ENCODE measurements at places on chromosomes 11 and 22. TPM values are rescaled to one million over a fixed set of nuclear protein-coding genes. Genes with fewer than 3 reads are reported as not detected.

The OR51B5 gene
- total RNA-seq, result not detected

The OTOG gene
- total RNA-seq, result not detected

The TOMM22 gene
- total RNA-seq, result 79.9 TPM

The RAB36 gene
- 6.6 TPM for total RNA-seq

The PKNOX2 gene
- not detected for total RNA-seq

The B3GAT1 gene
- total RNA-seq, result not detected

The CNGA4 gene
- total RNA-seq, result 0.18 TPM

The ALDH3B1 gene
- total RNA-seq, result 131 TPM

The SUSD2 gene
- total RNA-seq, result 54.2 TPM

The TBX10 gene
- total RNA-seq, result not detected

The TYR gene
- total RNA-seq, result not detected

The RAB3IL1 gene
- 14.3 TPM for total RNA-seq

The ADAMTS8 gene
- 0.39 TPM for total RNA-seq

The FOXRED2 gene
- total RNA-seq, result 16.7 TPM

The TYMP gene
- 21.2 TPM for total RNA-seq

The PGA5 gene
- not detected for total RNA-seq

The CREB3L1 gene
- 5.8 TPM for total RNA-seq

The KRTAP5-8 gene
- total RNA-seq, result not detected

The ANGPTL5 gene
- not detected for total RNA-seq

The MS4A4A gene
- total RNA-seq, result not detected

The SYT13 gene
- total RNA-seq, result 7.2 TPM

The BEST1 gene
- total RNA-seq, result 5.8 TPM

The APOBEC3B gene
- total RNA-seq, result 31.5 TPM

The PHOX2A gene
- total RNA-seq, result not detected

The SCGB1D2 gene
- total RNA-seq, result not detected

The NAALAD2 gene
- total RNA-seq, result not detected

The KCNJ1 gene
- total RNA-seq, result not detected

The C11orf86 gene
- 57.8 TPM for total RNA-seq

The LRRC51 gene
- total RNA-seq, result 8.7 TPM

Measured in A549 treated with CpdA at 1 μM for 4 hours (cell line).